ENCODE measurements at places on chromosomes 7 and 10.

GRCh38 chr7:40447345-40447744 lies 312.5 kb downstream of the SUGCT start:
- no peak for DNase-seq

DNA sequence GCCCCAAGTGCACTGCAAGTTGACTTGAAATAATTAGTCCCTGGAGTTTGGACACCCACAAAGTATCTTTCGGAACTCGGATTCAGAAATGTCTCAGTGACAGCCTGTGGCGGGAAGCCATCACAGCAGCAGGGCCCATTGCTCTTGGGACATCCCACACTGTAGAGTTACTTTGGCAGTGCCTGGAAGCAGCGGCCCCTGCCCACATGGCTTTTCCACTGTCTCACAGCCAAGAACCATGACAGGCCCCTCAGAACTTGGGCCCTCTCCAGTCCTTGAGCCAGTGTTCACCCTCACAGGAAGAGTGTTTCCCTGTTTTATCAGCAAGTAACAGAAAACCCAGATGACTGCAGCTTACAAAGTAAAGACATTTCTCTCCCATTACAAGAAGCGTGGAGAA lies 477.0 kb upstream of the GALNT17 start:
- DNase-seq = no peak

DNA sequence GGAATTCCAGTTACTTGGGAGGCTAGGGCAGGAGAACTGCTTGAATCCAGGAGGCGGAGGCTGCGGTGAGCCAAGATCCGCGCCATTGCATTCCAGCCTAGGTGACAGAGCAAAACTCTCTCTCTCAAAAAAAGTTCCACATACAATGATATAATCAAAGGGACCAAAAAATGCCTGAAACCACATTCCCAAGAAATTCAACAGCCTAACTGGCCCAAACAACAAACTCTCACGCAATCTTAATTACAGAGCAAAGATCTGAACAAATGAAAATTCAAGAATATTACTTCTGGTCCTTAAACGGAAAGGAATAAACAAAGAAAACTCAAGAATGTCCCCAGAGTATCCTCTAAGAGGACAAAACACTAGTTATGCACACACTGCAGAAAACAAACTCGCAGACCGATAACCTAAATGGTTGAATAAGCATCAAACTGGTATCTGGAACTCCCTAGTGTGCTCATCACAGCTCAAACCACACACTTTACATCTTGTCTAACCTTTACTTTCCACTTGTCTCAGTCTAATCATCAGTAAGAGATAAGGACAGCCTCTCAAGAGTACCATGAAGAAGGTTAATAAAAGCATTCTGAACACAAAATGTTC lies 3.7 kb downstream of the OGA start:
- no peak for DNase-seq

- DNase-seq = no peak
Measured at GRCh38 chr7:25906003-25906402, 246.0 kb upstream of the NFE2L3 start.

DNA sequence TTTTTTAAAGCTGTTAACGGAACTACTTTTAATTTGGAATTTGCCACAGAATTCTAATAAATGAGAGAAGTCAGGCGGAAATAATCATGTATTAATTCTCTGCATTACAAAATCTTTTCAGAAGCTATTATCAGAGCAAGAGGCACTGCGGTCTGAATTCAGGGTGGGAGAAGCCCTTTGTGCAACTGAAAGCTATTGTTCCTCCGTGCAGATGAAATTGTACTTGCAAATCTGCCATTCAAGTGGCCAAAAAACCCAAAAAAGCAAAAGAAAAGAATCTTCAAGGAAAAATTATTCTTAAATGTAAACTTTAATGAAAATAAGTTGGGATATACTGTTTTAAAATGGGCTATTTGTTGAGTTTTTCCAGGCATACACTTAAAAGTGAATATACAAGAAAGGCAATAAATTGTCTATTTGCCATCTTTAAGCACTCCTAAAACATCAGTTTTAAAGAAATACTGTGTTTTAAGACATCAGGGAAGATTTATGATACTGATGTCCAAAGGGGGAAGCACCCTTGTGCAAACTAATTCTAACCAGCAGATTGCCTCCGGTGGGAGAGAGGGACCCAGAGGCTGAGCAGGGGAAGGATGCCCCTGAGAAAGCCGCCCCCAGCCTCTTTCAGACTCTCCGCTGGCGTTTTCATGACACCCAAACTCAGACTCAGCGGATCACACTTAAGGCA lies 351.2 kb downstream of the DNAJB6 start:
- no peak for DNase-seq

DNA sequence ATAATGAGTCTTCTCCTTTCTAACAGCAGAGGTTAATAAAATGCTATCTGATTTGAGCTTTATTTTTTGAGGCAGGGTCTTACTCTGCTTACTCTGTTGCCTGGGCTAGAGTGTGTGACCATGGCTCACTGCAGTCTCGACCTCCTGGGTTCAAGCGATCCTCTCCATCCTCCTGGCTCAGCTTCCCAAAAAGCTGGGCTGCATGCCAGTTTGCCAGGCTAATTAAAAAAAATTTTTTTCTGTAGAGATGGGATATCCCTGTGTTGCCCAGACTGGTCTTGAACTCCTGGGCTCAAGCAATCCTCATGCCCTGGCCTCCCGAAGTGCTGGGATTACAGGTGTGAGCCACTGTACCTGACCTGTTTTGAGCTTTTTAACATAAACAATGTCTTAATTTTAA lies 56.7 kb downstream of the SCD start:
- DNase-seq = no peak

GRCh38 chr10:62839590-62839989 lies 23.4 kb upstream of the EGR2 start:
- no peak for DNase-seq

GRCh38 chr10:123103944-123104343 lies 31.8 kb upstream of the HMX3 start:
- DNase-seq = no peak

- no peak for DNase-seq
Measured at GRCh38 chr7:35424440-35424839, 170.5 kb upstream of the TBX20 start.

DNA sequence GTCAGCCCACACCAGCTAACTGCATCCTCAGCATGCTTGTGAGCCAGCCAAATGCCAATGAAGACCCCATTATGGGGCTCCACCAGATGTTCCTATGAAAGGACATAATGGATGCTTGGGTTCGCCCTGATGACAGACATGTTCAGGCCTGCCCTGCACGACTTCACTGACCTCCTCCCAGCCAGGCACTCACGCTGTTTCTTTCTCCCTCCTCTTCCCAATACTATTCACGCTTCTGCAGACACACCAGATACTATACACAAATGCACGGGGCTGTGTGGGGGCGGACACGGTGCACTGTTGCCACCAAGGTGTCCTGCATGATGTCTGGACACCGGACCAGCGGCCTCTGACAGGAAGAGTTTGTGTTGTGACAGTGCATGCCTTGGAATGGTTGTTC lies 284.2 kb downstream of the PRPF18 start:
- no peak for DNase-seq

- DNase-seq = no peak
Measured at GRCh38 chr7:130442601-130443000, 1.8 kb upstream of the CEP41 start.

GRCh38 chr10:16828701-16829175 lies 11.5 kb upstream of the RSU1 start:
- no peak for DNase-seq

DNA sequence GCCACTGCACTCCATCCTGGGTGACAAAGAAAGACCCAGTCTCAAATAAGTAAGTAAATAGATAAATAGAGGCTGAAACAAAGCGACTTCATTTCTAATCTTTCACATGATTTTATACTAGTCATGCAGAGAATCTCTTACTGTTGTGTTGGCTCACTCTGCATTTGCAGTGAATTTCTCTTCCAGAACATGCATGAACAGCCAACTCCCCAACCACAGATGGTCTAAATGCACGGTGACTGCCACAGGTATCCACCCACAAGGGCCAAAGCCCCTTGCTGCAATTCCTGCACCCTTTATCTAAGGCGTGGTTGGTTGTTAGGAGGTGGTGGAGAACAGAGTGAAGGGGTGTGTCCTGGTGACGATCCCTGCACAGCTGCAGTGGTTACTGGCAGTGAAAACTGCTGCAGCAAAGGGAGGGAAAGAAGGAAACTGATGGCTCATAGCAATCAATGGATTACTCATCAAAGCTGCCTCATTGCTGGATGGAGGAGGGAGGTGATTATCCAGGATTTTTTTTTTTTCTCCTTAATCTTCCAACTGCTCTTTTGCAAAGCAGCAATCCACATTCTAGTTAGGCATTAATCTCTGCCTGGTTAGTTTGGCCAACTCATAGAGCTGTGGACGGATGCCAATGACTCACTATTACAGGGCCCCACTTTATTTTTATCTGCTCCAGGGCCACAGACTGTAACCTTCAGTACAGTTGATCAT lies 50.6 kb downstream of the PRTFDC1 start:
- peak; percentile 80 for DNase-seq

GRCh38 chr10:70078329-70078728 lies 25.7 kb downstream of the MACROH2A2 start:
- DNase-seq = no peak

- no peak for DNase-seq
Measured at GRCh38 chr10:28177944-28178637, 124.8 kb downstream of the MPP7 start.

DNA sequence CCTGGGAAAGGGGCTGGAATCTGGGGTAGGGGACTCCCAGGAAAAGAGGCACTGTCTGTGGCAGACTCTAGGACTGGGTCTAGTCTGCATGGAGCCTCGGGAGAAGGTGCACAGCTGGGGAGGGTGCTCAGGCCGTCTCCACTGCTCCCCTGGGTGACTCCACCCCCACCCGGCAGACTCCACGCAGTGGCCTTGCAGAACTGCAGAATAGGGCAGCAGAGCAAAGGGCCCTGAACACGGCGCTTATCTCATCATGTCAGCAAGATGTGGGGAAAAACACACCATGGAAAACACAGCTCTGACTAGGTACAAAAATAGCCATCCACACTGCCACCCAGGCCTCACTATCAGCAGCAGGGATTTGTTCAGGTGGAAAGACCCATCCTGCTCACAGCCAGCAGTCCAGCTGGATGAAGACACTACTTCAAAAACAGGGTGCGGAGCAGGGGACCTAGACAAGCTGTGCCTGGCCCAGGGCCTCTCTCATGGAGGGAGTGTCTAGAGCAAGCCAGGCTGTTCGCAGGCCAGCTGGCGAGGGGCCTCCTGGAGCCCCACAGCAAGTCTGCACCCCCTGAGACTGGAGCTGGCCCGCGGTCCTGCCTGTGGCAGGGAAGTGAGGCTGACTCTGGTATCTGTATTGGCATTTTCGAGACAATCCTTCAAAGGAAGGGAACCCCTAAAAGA lies 11.7 kb downstream of the MAT1A start:
- DNase-seq = no peak

- DNase-seq = no peak
Measured at GRCh38 chr10:12181065-12181775, 14.5 kb downstream of the NUDT5 start.

DNA sequence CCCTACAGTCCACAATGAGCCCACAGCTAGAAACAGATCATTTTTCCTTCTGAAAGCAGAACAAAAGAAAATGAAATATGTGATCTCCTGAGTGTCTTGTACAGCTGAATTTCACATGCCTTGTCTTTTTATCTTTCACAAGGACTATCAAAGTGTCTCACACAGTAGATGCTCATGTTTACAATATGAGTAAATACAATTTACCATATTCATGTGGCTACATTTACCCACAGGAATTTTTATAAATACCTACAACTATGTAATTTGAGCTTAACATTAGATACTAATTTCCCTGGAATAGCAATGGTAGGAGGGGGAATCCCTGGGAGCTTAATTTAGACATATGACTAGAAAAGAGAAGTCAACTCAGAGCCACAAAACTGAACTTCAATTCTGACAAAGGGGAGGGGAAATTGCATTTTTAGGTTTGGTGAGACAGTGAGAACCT lies 186.2 kb downstream of the MACC1 start:
- peak; percentile 37 for DNase-seq

DNA sequence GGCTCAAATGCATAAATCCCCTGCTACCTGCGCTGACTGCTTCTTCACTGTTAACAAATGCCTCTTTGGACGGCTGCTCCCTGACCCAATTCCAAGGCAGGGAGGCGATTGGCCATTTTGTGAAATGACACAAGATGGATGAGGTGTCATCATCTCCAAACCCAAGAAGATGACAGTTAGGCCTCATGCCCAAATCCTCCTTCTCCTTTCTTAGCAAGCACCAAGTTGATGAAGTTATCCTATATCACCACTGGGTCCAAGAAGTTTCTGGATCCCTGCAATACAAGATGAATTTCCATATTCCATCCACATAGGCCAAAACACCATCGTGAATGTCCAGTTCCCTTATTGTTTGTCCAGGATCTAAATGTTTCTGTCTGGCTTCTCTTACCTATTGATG lies 98.5 kb upstream of the RAB11FIP2 start:
- no peak for DNase-seq

GRCh38 chr7:156106107-156106426 lies 293.8 kb upstream of the SHH start:
- DNase-seq = no peak

- peak; percentile 88 for DNase-seq
Measured at GRCh38 chr7:135745703-135746312, 2.8 kb downstream of the FAM180A start.

DNA sequence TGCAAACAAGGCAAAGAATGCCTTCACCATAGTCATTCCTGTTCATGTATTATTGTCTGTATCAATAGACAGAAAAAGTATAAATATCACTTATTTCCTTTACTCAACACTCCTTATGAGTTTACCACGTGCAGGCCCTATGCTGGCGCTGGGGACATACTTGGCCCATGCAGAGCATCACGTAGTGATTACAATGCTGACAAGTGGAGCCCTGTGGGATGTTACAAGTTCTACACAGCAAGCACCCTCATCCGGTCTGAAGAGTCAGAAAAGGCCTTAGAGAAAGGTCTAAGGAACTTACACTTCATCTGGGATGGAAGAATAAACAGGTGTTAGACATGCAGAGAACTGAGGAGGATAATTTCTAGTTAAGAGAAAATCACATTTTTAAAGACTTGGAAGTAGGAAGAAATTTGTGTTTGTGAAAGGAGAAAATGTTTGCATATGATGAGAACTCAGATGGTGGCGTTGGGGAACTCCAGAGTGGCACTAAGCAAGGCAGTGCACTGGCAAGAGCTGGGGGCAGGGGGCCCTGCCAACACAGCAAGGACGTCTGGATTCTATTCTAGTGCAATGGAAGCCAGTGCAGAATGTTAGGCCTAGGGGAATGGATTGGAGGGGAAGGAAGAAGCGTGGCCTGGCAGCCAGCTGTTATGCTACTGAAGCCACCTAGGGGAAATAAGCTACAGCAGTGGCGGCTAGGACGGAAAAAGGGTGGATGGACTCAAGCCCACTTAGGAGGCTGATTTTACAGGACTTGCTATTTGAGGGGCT lies 116.2 kb downstream of the ELMO1 start:
- no peak for DNase-seq

DNA sequence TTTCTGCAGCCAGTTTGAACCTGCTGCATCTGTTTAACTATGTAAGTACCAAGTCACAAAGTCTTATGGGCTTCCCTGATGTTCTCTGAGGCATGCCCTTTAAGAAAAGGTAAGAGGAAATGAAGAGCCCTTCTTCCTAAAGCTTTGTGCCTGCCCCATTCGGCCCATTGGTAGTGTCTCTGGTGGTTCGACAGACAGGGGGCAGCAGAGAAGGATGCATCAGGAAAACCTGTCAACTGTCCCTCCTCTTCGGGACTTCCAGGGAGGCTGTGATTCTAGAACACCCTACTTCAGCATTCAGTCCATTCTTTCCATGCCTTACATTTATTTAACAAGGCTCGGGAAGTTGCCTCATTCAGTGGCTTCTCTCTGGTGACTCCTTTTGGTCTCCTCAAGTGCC lies 1.9 kb upstream of the SFRP4 start:
- no peak for DNase-seq
